ENCODE measurements at places on chromosomes 7 and 10.
A peak's percentile ranks its signal among the peaks of the same experiment; 100 is the strongest.

DNA sequence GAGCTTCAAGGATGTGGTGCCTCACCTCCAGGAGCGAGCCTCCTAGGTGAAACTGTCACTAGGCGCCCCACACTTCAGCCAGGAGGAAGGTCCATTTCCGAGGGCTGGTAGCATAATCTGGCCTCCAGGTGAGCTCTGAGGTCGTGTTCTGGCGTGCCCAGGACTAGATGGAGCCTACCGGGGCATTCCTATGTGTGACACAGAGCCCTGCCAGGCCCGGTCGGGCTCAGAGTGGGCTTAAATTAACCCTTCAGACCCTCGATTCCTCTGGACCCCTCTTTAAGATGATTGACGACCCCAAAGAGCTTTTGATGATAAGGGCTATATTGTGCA lies 233.1 kb downstream of the EBF3 start:
- no peak for DNase-seq

GRCh38 chr10:77977934-77978333 lies 51.4 kb upstream of the DLG5 start:
- no peak for DNase-seq

DNA sequence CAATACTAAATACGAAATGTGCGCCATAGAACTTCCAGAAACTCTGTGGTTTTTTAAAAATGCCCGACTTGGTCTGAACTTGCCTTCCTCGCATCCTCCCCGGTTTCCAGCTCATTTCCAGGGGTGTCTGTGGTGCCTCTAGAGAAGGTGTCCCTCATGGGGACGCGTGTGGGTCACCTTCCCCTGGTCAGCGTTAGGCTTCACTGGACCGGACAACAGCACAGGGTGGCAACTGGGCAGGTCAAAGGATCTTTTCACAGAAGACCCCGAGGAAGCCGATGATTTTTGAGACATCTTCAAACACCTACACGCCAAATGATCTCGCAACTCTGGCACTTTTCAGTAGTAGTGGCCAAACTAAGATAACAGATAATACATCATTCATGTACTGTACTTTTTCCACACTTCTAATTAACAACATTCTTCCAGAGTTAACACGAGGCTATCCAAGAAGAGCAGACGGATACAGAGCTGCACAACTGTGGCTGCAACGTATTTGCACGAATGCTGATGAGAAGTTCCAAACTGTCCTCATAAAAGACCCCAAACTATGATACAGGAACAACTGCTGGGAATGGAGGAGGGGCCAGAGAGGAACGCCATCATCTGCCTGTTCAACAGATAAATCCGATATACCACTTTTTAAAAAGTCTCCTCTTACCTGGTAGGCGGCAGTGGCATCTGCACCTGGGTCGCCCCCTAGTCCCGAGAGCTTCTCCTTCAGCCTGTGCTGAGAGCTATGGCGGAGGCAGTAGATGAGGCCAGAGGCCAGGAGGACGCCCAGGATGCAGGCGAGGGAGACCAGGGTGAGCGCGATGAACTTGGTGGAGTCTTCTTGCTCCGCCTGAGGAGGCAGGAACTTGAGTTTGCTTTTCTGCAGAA lies 345.5 kb downstream of the DNAJB6 start:
- no peak for DNase-seq

DNA sequence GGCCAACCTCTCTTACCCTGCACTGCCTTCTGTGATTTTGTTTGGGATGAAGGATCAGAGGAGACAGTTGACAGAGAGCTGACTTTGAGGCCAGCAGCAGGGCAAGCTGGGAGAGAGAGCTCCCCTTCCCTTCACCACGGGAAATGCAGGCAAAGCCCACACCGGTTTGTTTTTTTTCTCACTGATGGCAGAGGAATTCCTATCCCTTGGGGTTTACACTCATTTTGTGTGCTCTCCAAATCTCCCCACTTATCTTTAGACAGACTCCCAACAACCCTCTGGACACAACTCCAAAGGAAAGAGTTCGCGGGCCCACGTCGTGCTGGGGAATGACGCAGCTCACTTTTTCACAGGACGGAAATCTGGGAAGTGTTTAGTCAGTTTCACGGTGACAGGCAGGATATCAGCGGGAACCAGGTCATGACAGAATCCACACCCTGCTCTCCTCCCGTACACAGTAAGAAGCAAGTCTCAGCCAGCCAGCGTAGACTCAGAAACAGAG lies 68.3 kb upstream of the FAM171A1 start:
- peak; percentile 52 for DNase-seq

- no peak for DNase-seq
Observed at GRCh38 chr7:155928583-155928982, 116.3 kb upstream of the SHH start.

DNA sequence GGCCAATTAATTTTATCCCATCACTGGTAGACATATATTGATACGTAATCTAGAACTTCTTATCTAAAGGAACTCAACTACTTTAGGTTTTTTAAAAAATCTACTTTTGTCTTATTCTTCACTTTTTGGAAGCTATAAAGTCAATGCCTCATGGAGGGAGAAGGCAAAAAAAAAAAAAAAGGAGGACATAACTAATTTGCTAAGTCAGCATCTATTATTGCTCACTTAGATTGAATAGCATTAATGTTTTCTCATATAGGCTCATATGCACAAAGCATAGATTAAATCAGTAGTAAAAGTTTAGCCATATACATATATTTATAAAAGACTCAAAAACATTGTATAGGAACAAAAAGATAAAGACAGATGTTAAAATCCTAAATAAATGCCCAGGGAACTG lies 179.3 kb upstream of the DGKB start:
- no peak for DNase-seq

GRCh38 chr10:91805110-91805838 lies 7.0 kb downstream of the TNKS2 start:
- DNase-seq = peak; percentile 12

GRCh38 chr10:15120523-15120922 lies 23.4 kb downstream of the RPP38 start:
- peak; percentile 72 for DNase-seq

DNA sequence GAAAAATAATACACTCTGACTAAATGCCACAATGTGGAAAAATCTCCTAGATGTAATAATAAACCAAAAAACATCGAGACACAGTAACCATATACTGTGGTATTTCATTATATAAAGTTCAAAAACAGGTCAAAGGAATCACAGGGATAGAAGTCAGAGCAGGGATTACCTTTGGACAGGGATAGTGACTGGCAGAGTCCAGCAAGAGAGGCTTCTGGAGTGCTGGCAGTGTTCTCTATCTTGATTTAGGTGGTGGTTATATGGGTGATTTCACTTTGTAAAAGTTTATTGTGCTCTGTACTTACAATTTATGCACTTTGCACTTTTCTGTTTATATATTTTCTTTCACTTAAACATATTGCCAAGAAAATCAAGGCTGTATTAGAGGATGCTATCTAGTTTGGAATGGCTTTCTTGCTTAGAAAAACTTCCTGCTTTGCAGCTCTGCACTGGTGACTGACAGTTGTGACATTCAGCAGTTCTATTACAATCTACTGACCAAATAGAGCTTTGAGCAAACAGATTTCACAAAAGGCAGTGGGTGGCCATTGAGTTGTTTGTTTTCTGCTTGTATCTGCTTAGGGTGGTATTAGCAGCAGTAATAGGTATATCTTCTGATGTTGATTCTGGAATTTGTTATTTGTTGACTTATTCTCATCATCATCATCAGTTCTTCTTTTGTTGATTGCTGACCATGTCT lies 263.6 kb upstream of the LRGUK start:
- DNase-seq = no peak

- DNase-seq = no peak
Observed at GRCh38 chr10:17563452-17563851, 53.7 kb downstream of the HACD1 start.

DNA sequence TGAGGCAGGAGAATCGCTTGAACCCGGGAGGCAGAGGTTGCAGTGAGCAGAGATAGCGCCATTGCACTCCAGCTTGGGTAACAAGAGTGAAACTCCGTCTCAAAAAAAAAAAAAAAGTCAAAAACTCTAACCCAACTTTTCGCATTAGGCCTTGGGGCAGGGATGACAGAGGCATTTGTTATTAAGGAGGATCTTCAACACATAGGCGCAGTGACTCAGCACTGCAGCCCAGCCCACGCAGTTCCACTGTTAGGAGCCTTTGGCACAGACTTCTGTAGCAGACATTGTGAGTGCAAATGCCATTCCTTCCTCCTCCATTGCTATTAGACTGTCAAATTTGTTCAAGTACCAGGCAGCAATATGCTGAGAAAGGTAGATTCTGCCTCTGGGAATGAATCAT lies 43.1 kb upstream of the KLHL7 start:
- peak; percentile 52 for DNase-seq

DNA sequence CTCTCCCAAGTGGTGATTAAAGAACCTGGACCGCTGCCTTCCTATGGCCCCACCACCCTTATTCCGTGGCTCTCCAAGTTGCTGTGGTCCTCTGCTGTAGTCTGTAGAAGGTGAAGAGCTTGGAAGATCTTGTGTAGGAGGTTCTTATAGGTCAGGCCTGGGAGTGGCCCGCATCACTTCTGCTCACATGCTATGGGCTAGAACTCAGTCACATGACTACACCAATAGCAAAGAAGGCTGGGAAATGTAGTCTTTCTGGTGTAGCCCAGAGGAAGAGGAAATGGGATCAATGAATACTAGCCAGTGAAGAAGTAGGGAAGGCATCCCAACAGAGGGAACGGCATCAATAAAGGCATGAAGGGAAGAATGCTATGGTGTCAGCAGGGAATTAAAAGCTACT lies 41.3 kb upstream of the AOAH start:
- no peak for DNase-seq

- DNase-seq = peak; percentile 90
Observed at GRCh38 chr7:134669845-134670373, 23.3 kb downstream of the BPGM start.

- peak; percentile 66 for DNase-seq
Observed at GRCh38 chr10:98446661-98447221, at the start of gene HPS1. TSS of gene HPS1 (minus strand) at chr10:98446935. CDS start at chr10:98443240, 3,695 bp downstream.

- no peak for DNase-seq
Observed at GRCh38 chr7:70587739-70588138, 544.2 kb upstream of the GALNT17 start.

GRCh38 chr10:78415111-78415510 lies 381.4 kb downstream of the RPS24 start:
- no peak for DNase-seq

DNA sequence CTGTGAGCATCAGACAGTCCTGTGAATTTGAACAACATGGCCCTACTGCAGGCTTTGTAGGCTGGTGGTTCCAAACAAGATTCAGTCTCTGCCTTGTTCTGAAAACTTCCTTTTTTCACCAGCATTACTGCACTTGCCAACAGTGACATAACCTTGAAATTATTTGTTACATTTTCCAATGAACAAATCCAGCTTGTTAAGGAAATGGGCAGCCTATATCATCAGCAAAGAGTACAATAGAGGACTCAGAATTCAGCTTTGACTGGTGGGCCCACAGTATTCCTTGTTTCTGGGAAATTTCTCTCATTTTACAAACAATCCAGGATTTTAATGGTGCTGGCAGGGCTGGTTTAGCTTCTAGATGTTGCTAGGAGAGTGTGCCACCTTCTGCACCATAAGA lies 703.7 kb upstream of the FZD8 start:
- no peak for DNase-seq

DNA sequence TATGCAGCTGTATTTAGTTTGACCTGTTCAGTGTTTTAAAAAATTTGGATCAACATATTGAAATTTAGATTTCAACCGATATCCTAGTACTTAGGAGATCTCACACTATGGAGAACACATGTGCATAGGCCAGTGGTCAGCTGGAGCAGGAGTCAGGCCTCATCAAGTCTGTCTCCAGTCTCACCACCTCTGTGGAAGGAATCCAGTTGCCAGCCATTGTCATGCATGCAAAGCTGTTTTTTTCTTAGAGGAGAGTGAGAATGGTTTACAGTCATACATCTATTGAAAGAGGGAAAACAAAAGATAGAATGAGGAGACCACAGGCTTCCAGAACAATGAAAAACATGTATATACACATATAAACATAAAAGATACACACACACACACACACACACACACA lies 7.6 kb upstream of the CLEC5A start:
- no peak for DNase-seq

GRCh38 chr10:126634911-126635310 lies 35.6 kb downstream of the C10orf90 start:
- peak; percentile 3 for DNase-seq

GRCh38 chr7:96269246-96269994 lies 52.5 kb downstream of the SLC25A13 start:
- DNase-seq = no peak
